Smooth muscle cell of the brain vasculature (primary cell): ENCODE measurements at places on chromosomes 3 and 15.

GRCh38 chr3:181570472-181570871 lies 141.3 kb upstream of the SOX2 start:
- DNase-seq, result no peak

GRCh38 chr3:9581742-9582141 lies 28.1 kb upstream of the LHFPL4 start:
- no peak for DNase-seq

- DNase-seq, result no peak
Observed at GRCh38 chr3:193617628-193618027, 24.6 kb downstream of the OPA1 start.

GRCh38 chr3:171412054-171412453 lies 48.2 kb downstream of the TNIK start:
- no peak for DNase-seq

DNA sequence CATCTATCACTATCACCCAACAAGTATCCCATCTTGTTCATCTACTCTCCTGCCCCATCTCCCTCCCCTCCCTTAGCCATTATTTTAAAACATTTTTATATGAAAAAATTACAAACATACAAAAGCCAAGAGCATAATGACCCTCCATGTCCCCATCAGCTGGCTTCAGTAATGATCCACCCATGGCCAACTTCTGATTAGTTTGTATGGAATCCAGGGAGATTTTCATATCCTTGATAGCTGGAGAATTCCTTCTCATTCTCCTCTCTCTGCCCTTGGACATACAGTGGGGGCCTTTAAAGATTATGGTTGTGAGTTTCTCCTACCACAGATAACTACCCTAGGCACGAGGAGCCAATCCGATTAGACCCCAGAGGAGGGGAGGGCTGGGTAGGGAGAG lies 40.2 kb downstream of the IRAK2 start:
- DNase-seq, result no peak

- DNase-seq, result no peak
Observed at GRCh38 chr3:126758026-126758425, 54.0 kb downstream of the CHCHD6 start.
